ENCODE measurements at places on chromosomes 7 and 10.

DNA sequence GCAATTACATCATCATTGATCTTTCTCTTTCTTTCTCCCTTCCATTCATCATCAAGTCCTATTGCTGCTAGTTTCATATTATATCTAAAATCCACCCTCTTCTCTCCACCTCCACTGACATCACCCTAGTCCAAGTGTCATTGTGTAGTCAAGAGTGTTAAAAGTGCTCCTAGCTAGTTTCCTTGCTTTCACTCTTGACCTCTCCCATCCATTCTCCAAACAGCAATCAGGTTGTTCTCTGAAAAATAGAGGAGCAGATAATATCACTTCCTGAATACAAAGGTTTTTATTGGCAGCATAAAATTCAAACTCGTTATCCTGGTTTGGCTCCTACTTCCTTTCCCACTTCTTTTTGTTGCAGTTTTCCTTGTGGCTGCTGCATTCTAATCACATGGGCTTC is 61.6 kb upstream of the PHF14 start:
- DNase-seq = no peak

- DNase-seq = no peak
Observed at GRCh38 chr7:44063547-44063893, 1.8 kb downstream of the PGAM2 start.

DNA sequence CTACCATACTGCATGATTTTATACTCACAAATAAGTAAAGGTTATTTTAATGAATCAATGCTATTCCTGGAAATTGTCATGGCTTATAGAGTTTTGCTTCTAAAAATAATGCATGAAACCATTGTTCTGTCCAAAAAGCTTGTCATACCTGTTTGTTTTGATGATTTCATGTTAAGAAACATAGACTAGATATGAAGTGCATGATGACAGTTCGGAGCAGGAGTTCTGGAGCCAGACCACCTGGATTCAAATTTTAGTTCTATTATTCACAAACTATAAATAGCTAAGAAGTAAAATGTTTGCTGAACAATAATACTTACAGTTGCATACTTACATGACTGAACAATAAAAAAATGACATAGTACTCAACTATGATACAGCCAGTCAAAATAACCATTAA is 107.0 kb upstream of the AKR1E2 start:
- DNase-seq = no peak

DNA sequence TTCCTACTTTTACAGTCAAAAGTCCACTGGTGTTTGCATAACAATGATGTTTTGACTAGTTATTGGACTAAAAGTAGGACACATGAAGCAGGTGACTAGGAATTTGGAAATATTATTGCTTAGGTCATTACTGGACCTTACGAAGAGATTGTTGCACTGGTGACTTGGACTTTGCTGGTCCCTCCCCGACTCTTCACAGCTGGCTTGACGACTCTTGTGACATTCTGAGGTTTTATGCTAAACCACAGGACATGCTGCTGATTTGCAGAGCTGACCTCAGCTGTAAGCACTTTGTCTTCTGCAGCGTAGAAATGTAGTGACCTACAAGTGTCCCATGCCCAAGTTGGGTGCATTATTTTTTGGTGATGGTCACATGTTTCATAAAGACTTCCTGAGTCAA is 21.9 kb downstream of the PCBD1 start:
- no peak for DNase-seq

GRCh38 chr7:108659867-108660266 is 90.2 kb downstream of the DNAJB9 start:
- DNase-seq = no peak

DNA sequence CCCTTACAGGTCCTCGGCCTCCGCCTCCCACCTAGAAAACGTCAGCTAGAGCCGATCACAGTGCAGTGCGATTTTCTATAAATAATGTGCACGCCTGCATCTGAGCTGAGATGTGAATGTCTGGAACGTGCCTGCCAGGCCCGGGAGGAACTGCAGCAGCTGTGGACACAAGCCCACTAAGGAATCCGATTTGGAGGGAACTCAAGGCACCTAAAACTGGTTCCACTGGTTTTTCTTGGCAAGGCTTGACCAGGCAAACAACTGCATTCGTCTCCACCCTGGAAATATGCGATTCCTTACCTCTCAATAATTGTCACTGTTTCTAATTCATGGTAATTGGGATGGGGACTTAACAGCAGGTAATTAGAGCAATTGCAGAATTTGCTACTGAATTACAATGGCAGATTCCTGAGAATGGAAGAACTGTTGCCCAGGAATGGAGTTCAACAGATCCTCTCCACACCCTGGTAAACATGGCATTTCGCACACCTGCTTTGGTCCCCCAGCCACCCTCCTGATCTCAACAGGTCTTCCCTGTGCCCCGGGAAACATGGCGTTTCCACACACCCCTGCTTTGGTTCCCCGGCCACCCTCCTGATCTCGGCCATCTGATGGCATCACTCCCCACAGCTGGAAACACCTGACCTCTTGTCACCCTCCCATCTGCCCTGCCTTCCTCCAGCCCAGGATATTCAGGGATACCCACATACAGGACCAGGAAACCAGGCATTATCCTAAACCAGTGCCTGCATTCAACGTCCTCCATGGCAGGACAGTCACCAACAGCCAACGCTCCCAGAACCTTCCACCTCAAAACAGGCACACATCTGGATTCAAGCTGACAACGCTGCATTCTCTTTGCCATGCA is 76.0 kb downstream of the DIP2C start:
- DNase-seq = no peak

GRCh38 chr10:36499693-36500092 is 625.7 kb upstream of the ANKRD30A start:
- DNase-seq = no peak

GRCh38 chr7:100865938-100866728 is 1.1 kb upstream of the TRIP6 start:
- DNase-seq = peak; percentile 45

DNA sequence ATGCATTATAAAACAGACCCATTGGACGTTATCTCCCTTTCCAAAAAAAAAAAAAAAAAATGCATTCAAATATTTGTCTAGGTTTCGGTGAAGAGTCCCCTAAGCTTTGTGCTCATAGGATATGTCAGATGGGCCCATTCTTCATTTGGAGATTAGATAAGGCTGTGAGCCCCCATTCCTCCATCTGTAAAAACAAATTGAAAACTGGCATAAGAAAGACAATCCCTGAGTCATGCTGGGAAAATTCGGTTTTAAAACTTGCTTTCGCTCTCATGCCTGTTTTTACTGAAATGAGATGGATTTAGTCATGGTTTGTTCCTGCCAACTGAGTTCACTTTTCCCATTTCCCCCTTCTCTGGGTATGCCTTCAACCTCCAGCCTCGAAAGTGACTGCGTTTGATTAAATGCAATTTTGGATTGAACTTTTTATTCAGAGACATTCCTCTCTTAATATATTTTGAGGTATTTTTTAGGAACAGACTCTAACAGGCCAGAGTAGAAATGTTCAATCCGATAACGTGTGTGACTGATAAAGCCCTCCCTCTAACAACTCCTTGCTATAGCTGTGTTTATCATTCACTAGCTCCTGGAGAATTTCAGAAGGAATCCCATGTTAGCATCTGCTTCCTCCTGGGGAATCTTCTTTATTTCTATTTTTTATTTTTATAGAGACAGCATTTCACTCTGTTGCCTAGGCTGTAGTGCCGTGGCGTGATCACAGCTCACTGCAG is 190.9 kb upstream of the LYZL2 start:
- no peak for DNase-seq

GRCh38 chr10:102783568-102783967 is 39.8 kb downstream of the WBP1L start:
- DNase-seq = no peak

GRCh38 chr10:73364964-73365363 is 6.3 kb upstream of the CFAP70 start:
- no peak for DNase-seq

DNA sequence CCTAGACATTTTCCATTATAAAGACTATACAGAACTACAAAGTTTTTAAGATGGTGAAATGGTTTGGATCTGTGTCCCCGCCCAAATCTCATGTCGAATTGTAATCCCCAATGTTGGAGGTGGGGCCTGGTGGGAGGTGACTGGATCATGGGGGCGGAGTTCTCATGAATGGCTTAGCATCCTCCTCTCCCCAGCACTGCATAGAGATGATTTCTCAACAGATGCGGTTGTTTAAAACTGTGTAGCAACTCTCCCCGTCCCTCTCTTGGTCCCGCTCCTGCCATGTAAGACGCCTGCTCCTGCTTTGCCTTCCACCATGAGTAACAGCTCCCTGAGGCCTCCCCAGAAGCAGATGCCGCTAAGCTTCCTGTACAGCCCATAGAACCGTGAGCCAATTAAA is 1.6 kb downstream of the FAM133B start:
- DNase-seq = peak; percentile 28

DNA sequence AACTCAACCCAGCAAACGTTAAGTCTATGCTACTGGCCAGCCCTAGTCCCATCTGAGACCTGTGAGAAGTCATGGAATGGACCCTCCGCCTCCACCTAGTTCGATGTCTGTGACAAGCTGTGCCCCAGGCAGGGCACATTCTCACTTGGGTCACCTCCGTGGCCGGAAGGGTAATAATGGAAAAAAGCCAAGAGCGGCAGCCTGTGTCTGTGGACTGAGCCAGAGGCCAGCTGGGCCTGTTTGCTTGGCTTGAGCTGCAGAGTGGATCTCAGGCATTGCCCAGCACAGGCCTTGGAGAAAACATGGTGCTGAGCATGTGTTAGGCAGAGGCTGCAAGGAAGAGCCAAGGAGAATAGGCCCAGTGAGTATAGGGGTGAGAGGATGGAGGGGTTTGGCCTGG is 97.8 kb downstream of the GALNT17 start:
- DNase-seq = no peak

- DNase-seq = no peak
Observed at GRCh38 chr10:69465457-69466157, 14.3 kb downstream of the TSPAN15 start.

- no peak for DNase-seq
Observed at GRCh38 chr7:46654546-46655443, 733.7 kb upstream of the IGFBP3 start.

GRCh38 chr7:101624246-101625001 is 4.7 kb downstream of the MYL10 start:
- DNase-seq = no peak

- no peak for DNase-seq
Observed at GRCh38 chr7:46257761-46258448, 336.8 kb upstream of the IGFBP3 start.

GRCh38 chr10:47357131-47357582 is 9.0 kb downstream of the RBP3 start:
- DNase-seq = no peak

GRCh38 chr7:141631525-141631924 is 70.4 kb downstream of the DENND11 start:
- no peak for DNase-seq

GRCh38 chr7:7129381-7129780 is 53.0 kb upstream of the C1GALT1 start:
- no peak for DNase-seq

- DNase-seq = no peak
Observed at GRCh38 chr7:155524018-155524556, 22.3 kb downstream of the CNPY1 start.

DNA sequence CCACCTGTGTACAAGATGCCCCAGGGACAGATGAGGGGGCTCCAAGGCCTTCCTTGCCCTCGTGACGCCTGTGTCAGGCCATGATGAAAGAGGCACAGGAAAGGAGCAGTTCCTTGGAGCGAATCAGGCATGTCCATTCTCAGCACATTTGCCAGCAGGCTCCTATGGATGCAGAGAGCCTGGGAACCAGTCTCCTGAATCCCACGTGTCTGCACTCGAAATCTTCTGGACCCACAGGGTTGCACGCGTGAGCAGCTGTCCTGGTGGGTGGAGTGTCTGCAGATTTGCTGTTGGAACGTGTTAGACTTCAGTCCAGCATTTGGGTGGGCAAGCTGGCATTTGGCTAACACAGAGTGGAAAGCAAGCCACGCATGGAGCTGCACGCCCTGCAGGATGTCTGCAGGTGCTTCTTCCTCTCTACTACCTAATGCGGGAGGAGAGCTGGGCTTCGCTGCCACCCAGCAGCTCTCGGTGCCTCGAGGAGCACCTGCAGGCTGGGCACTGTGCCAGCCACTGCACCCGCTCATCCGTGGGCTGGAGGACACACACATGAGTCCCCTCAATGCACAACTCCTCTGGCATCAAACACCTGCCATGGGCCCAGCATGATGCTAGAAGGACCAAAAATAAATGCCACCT is 140.7 kb downstream of the PAXIP1 start:
- DNase-seq = no peak

DNA sequence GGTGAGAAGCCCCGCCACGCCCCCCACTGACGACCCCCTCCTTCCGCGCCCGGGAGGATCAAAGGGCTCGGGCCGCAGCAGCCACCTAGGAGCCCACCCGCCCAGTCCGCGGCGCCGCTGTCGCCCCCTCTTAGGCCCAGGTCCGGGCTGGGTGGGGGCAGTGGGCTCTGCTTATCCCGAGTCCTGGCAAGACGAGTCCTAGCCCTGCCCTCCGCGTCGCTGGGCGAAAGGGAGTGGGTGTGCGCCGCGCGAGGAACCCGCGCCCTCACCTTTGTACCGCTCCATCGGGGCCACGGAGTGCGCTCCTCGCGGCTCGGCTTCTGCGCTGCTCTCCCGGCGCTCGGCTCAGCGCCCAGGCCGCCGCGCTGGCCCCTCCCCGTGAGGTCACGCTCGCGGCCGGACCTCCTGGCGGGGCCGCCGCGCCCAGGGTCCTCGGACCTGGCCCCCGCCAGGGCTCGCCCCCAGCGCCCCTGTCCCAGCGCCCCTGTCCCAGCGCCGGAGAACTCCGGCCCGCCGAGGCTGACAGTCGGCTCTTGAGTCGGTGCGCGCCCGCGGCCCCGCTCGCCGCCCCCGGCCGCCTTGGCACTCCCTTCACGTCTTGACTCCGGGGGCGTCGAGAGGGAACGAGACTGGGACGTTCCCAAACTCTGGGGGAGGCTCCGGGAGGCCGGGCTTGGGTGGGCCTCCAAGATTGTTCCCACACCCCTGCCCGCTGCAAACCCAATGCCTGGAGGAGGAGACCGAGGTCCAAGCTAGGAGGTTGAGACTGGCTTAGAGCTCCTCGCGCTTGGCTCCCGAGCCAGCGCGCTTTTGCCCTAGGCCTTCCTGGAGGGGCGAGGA is at the start of gene AFAP1L2:
Gene AFAP1L2, minus strand, starts transcription at position 332 of the 840 bp plus-strand sequence. Its CDS starts 47 bp downstream, at position 285.
- DNase-seq = no peak

GRCh38 chr7:25386311-25386744 is 158.0 kb upstream of the NPVF start:
- no peak for DNase-seq

DNA sequence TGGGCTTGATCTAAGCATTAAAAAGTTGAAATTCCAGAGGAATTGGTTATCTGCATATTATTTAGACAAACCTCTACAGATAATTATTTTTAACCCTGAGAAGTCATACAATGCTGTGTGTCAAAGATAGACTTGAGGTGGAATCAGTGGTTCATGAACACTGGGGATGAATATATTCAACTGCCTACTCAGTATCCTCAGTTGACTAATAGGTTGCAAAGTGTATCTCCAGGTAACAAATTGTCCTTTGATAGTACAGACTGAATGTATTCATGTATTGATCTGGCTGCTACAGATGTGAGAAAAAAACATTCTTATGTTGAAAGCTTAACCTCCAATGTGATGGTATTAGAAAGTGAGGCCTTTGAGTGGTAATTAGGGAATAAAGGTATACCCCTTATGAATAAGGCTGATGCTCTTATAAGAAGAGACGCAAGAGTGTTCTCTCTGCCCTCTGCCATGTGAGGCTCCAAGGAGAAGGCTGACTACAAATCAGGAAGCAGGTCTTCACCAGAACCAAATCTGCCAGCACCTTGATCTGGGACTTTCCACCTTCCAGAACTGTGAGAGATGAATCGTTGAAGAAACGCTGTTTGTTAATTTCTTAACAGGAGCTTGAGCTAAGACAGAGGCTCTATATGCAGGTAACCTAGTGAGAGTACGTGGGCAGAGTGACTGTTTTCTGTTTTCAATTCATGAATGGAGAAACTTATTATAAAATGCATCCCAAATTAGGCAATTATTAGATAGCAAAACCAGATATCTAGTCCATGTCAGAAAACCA is 7.5 kb downstream of the MRPL32 start:
- no peak for DNase-seq
